Non-pigmented ciliary epithelial cell (primary cell): ENCODE measurements at places on chromosomes 7 and 10.

GRCh38 chr10:15419279-15419874 lies 48.3 kb upstream of the FAM171A1 start:
- no peak for DNase-seq

GRCh38 chr7:27992097-27992496 lies 188.5 kb downstream of the JAZF1 start:
- no peak for DNase-seq

GRCh38 chr7:76425156-76425555 lies 406 bp downstream of the ZP3 start:
- no peak for DNase-seq

DNA sequence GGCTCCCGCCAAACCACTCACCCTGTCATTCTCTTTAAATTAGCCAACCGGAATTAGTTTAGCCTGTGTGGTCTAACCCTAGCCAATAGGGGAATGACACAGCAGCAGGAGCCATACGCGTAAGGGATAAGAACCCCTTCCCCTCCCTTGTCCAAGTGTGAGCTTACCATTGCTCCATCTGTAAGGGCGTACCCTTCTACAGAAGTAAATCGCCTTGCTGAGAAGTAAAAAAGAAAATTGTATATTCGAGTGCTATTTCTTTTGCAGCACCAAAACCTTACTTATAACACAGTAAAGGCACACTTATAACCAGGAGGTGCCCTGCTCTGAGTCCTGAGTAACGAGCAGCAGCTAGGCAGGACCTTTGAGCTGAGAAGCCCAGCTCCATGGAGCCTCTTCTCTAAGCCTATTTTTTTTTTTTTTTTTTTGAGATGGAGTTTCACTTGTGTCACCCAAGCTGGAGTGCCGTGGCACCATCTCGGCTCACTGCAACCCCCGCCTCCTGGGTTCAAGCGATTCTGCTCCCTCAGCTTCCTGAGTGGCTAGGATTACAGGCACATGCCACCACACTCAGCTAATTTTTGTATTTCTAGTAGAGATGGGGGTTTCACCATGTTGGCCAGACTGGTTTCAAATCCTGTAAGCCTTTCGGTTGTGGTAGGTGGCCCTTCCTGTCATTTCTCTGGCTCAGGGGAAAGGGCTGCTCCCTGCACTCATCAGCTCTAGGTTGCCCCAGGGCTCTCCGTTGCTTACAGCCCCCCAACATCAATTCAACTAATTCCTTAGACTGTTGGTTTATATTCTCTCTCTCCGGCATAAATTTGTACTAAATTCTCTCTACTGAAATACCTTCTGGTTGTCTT lies 73.3 kb downstream of the NSUN6 start:
- no peak for DNase-seq

DNA sequence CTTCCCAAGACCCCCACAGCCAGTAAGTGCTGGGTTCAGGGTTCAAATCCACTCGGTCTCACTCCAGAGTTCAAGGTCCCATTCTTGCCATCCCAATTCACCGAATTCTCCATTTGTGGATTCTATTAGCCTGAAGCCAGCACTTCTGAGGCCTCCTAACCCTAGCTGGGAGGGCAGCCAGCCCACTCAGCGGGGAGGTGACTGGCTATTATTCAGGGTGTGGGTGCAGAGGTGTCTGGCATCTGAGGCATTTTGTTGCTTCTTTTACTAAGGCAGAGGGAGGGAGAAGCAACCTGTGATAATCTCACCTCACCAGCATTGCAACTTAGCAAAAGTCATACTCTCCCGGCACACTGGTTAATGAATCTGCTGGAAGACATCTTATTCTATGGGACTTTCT lies 8.7 kb upstream of the PTPRN2 start:
- no peak for DNase-seq

GRCh38 chr10:7611909-7612308 lies 54.9 kb downstream of the ITIH5 start:
- DNase-seq: no peak

DNA sequence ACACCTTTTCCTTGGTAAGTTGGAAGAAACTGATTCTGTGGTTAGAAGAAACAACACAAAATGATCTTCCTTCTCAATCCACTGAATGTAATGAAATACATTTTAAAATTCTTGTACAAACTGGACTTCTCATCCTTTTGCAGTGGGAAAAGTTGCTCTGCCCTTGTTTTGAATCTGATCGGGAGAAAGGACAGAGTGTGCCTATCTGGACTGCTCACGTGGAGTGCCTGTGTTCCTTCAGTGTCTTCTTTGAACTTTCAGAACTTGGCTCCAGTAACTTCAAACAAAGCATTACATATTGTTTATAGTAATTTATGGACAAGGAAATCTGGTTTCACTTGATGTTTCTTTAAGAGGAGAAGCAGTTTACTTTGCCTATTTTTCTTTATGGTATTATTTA lies 17.1 kb downstream of the SLC26A3 start:
- no peak for DNase-seq

- no peak for DNase-seq
Measured at GRCh38 chr7:45071528-45071927, 17.2 kb downstream of the NACAD start.

DNA sequence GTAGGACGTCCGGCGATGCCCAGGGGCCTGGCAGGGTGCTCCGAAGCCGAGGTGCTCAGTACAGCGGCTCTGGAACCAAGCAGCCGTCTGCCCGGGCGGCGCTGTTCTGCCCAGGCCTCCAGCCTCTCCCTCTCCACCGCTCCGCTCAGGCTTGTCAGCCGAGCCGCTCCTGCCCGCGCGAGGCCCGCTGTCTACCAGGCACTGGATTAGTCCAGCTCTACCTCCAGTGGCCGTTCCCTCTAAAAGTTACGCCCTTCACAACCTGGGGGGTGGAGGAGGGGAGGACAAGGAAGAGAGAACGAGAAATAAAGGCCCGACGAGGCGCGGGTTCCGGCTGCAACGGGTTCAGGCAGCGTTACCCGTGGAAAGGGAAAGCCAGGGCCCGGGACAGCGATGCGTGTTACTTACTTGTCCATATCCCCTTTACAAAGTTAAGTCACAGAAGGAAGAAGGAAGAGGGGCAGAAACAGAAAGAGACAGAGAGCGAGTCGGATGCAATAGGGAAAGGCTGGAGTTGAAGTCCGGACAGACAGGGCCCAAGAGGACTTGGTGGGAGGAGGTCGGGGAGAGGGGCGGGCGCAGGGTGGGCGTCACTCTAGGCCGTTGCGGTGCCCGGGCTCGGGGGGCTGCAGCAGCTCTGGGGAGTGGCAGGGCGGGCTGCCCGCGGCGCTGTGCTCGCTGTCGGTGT lies 2.8 kb downstream of the SP8 start:
- no peak for DNase-seq

DNA sequence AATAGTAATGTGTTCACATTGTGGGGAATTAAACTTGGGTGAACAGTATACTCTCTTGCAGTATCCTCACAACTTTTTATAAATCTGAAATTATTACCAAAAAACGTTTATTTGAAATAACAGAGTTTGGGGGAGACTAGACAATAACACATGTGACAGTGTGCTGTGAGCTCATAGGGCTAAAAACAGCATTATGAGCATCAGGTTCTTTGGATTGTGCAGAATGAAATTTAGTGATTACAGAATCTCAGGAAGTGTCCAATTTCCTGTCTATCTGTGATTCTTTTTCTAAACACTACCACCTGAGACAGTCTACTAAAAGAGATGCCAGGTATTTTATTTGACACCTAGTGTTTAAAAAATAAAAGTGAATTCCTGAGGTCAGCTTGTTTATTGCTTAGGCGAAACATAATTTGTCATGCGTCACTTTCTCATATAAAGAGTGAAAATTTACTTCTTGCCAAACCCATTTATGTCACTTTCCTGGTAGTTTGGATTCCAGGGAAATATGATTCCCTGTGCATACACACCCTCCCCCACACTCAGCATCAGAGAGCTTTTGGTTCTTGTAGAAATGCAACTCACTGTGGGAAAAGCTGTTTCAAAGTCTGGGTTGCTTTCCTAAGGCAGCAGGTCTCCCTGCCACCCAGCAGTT lies 71.2 kb downstream of the AOAH start:
- DNase-seq: no peak

DNA sequence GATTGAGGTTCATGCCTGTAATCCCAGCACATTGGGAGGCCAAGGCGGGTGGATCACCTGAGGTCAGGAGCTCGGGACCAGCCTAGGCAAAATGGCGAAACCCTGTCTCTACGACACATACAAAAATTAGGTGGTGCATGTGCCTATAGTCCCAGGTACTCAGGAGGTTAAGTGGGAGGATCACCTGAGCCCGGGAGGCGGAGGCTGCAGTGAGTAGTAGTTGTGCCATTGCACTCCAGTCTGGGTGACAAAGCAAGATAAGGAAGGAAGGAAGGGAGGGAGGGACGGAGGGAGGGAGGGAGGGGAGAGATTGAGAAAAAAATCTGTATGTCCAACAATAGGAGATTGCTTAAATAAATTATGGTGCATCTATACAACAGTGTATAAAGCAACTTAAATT lies 13.2 kb downstream of the TLL2 start:
- DNase-seq: no peak

DNA sequence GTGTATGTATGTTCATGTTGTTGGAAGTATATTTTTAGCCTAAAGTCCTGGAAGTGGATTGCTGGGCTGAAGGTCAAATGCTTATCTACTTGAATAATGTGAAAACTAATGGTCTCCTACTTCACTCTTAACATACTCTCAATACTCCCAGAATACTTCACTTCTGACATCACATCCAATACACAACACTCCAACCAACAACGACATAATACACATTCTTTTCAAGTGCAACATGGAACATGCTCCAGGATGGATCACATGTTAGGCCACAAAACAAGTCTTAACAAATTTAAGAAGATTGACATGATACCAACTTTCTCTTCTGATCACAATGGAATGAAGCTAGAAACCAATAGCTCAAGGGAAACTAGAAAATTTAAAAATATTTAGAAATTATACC lies 126.9 kb upstream of the ADCY1 start:
- DNase-seq: no peak

DNA sequence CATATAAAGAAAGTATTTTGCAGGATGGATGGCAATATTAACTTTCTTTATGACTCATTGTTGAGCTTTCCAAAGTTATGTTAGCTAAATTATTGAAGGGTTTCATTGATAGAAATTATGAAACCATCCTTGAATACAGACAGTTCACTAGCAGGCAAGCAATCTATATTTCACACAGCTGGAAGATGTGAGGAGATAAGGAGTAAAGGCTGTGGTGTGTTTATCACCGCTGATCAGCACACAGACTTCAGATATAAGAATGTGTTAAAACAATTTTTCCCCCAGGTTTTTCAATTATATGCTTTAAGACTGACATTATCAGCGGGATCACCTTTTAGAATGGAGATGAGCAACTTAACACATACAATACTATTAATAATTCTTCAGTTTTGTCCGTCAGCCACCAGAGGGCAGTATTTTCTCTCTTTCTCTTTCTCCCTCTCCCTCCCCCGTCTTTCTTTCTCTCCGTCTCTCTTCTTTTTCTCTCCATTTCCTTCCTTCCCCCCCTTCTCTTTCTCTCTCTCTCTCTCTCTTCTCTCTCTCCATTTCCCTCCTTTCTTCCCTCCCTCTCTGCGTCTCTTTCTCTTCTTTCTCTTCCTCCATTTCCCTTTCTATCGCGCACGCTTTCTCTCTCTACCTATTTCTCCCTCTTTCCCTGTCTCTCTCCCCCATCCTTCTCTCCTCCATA lies 62.9 kb upstream of the FAM171A1 start:
- DNase-seq: no peak

DNA sequence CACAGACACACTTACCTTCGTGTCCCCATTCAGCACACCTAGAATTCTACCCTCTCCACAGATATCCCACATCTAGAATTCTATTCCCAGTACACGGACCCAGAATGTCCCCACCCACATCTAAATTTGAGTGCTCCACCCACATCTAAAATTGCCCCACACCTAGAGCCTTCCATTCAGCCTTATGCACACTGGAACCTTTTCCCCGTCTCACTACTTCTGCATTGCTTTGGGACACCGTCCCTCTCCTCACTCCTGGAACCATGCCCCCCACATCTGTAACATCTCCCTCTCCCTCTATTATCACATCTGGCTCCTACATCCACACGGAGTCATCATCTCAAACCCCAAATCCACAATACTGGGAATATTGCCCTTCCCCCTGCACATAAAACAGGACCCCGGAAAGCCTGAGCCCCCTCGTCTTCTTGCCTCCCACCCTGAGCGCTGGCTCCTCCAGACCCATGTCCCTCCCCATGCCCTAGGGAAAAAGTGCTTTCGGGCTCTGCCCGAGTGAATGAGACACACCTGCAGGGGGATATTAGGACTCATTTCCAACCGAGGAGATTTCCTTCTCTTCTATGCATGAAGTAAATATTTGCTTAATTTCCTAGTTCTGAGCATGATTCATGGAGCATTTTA lies 125.8 kb upstream of the UNC5B start:
- DNase-seq: no peak

GRCh38 chr7:21868576-21868850 lies 77.2 kb downstream of the CDCA7L start:
- DNase-seq: no peak

DNA sequence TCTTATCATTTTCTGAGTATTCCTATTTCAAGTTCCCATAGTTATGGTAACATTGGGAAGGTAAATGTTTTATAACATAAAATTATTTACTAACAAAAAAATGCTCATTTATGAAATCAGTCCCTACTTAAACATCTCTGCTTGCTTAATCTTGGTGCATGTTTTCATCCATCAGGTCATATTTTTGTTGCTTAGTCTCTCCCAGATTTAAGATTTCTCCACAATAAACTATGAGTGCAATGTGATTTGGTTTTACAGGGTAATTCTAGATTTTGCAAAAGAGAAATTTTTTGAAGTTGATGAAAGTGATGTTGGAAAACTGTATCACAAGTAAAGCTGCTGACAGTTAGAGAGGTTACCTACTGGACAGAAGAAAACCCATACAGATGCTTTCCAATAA lies 28.6 kb downstream of the PIK3AP1 start:
- no peak for DNase-seq

GRCh38 chr10:13820119-13820963 lies 233.6 kb downstream of the PRPF18 start:
- DNase-seq: no peak

- DNase-seq: no peak
Measured at GRCh38 chr10:77601488-77601887, 36.1 kb downstream of the KCNMA1 start.

GRCh38 chr7:80307227-80307856 lies 172.7 kb downstream of the GNAI1 start:
- DNase-seq: peak; percentile 19

DNA sequence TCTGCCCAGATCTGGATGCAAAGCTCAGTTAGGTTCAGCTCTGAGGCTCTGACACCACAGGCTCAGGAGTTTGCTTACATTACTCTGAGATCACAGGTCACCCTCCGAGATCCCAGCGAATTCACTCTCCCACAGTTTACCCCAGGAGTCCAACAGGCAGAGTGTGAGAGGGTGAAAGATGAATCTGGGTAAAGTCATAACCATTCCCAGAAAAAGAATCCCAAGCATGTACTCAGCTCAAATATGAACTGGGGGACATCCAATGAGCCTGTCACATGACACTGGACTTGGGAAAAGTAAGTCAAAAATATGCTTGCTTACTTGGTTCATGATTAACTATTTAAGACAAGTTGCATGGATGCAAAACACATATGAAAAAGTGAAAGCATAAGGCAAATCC lies 110.3 kb upstream of the ARID5B start:
- DNase-seq: no peak

GRCh38 chr10:37952926-37953325 lies 23.5 kb downstream of the ZNF25 start:
- no peak for DNase-seq

GRCh38 chr7:50914460-50914859 lies 131.8 kb upstream of the GRB10 start:
- no peak for DNase-seq
